ENCODE measurements at places on chromosomes 12 and 14. TPM values are rescaled to one million over a fixed set of nuclear protein-coding genes. Genes with fewer than 3 reads are reported as not detected.

The CDKL1 gene
- 2.0 TPM for total RNA-seq

The CLEC4D gene
- total RNA-seq, result not detected

The ADAMTS20 gene
- total RNA-seq, result not detected

The DAO gene
- not detected for total RNA-seq

The TMEM30B gene
- total RNA-seq, result 1.7 TPM

The TMEM52B gene
- not detected for total RNA-seq

The SNRPF gene
- total RNA-seq, result 4.6 TPM

The IFI27 gene
- 65.6 TPM for total RNA-seq

DNA sequence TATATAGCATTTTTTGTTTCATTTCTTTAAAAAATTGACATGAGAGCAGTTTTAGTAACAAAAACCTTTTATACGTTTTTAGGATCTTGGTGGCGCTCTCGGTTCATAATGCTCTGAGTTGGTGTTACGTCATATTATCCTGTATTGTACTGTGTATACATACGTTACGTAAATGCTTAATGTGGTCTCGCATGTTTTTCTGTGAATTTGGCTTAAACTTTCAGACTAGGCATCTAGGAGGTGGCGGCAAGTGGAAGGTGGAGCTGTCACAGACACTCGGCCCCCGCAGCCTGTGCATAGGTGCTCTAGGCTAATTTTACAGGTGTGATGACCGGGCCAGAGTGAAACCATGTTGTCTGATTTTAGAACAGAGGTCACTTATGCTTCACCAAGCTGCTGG, 60.0 kb downstream of the PPP2R5C start:
- no peak for DNase-seq
- H3K4me1 ChIP-seq, result peaks cover 40% of the 10 kb centered on the region
- no peaks in the 10 kb centered on the region for H3K36me3 ChIP-seq
- no peak overlapping the region for H3K27ac ChIP-seq
- H3K27me3 ChIP-seq, result no peaks in the 10 kb centered on the region
- H3K4me3 ChIP-seq, result no peak overlapping the region

- DNase-seq, result no peak
- H3K4me1 ChIP-seq, result peaks cover 46% of the 10 kb centered on the region
- H3K27ac ChIP-seq, result peak overlapping the region; percentile 62
- H3K27me3 ChIP-seq, result no peaks in the 10 kb centered on the region
- H3K36me3 ChIP-seq, result no peaks in the 10 kb centered on the region
These were observed 33.3 kb upstream of the PPM1A start for GRCh38 chr14:60215520-60216420.

GRCh38 chr14:22977434-22977683, 5.0 kb downstream of the AJUBA start:
- H3K36me3 ChIP-seq, result no peaks in the 10 kb centered on the region
- H3K4me1 ChIP-seq, result no peaks in the 10 kb centered on the region
- no peak for DNase-seq

GRCh38 chr12:112097641-112098040, 10.9 kb downstream of the NAA25 start:
- H3K36me3 ChIP-seq, result peaks cover 26% of the 10 kb centered on the region
- no peaks in the 10 kb centered on the region for H3K27me3 ChIP-seq
- H3K4me3 ChIP-seq, result no peak overlapping the region

Measured in gastrocnemius medialis (tissue), 4 donors.